ENCODE measurements at places on chromosomes 7 and 10.

DNA sequence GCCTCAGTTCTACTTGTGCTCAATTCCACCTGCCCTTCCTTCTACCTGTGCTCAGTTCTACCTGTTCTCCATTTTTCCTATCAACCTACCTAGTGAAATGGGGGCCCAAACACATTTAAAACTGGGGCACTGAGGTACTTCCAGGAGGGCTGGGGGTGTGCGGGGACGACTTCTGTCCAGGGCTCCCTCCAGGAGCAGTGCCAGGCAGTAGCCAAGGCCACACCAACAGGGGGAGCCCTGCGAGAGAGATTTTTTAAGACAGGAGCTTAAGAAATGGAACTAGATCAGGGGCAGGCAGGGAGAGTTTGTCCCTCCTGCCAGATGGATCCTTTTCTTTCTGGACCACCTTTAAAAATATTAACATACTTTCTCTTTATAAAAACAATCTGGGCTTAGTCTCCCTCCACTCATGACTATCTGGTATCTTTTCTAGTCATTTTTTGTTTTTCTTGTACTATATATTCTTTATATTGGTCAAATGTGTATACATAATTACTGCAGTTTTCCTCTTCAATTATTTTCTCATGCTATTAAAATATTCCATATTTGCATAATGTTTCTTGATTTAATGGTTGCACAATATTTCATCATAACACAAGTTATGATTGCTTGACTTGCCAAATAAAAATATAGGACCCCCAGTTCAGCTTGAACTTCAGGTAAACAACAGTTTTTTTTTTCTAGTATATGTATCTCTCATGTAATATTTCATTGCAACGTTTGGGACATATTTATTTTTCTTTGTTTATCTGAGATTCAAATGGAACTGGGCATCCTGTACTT lies 47.3 kb upstream of the INSYN2A start:
- no peak for DNase-seq

DNA sequence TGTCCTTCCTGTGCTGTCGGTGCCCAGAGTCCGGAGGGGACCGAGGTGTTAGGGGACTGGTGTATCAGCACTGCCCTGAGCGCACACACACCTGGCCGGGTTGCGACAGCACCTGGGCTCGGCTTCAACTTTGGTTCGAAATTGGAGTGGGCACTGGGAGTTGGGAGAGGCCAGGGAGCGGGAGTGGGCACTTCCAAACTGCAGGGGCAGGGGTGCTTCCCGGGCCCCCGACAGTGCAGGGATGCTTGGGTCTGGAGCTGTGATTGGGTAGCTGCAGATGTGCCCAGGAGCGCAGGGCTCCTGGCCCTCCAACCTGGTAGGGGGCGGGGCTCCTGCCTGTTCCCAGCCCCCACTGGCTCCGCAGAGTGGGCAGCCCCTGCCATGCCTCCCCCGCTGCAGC lies 7.7 kb downstream of the BBS9 start:
- no peak for DNase-seq

DNA sequence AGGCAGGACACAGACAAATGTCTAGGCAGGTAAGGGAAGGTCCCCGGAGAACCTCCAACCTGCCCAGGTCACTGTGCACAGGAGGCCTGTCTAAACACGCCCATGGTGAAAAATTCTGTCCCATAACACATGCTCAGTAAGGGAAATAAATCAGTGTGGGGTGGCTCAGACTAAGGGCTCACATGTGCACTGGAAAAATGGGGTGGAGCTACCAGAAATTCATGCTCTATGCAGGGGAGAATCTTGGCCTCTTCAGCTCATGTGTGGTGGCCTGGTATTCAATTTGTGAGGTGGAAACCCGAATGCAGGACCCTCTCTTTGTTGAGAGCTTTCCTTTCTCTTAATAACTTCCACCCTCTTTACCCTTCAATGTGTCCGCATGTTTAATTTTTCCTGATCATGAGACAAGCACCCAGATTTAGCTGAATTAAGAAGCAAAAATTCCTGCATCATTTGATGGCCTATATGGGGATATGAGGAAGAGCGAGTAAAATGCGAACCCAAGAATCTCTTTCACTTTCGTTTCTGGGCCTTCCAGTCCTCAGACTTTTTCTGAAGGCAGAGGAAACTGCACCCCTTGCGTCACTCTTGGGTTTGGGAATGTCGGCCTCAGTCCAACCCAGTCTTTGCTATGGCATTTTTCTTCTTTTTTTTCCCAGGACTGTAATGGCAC lies 163.2 kb downstream of the DGKB start:
- no peak for DNase-seq

DNA sequence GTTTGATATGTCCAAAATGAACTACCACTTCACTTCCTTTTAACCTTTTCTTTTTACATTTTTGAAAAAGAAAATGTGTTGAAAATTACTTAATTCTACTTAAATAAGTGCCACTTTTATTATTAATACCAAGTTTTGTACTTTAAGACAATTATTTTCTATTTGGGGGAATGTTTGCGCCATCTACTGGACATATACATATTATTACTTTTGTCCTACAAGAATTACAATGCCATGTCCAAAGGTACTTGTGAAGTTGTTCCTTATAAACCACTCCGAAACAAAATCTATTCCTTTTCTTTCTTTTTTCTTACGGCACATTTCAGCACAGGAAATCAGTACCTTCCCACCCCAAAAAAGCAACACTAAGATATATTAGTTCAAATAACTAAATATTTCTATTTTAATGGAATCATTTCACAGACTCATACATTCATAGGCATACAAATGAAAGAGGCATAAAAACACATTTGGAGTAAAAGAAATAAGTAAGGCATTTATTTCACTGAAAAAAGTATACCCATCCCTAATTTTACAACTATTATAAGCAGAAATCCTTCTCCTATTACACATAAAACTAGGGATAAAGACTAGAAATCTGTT lies 169.9 kb downstream of the RNF133 start:
- DNase-seq, result no peak

DNA sequence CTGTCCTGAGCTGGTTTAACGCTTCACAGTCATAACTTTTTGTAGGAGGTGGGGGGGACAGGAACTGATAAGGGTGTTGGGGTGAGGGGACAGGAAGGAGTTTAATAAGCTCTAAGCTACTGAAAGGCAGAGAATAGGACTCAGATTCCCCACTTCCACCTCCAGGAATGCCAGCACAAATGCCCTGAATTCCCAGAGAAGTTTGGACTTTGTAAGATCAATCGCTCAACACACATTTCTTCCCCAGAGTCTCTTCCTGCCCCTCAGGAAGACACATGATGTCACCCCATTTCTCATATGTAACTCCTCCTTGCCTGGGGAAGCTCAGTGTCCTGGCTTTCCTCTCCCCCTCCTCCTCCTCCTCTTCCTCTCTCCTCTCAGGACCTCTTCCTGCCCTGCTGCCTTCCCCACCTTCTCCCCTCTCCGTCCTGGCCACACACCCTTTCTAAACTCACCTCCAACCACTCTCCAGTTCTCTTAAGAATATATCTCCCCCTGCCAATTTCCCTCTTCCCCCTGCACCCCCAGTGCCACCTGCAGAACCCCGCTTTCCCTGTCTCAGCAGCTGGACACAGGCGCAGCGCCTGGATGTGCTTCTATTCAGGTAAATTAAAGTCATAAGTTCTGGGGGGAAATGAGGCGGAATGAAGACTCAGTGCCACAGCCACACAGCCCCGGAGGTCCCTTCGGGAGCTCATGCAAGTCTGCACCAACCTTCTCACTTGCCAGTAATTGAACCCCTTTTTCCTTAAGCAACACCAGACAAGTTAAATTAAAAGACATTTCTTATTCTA lies 5.3 kb upstream of the LOXL4 start:
- no peak for DNase-seq

DNA sequence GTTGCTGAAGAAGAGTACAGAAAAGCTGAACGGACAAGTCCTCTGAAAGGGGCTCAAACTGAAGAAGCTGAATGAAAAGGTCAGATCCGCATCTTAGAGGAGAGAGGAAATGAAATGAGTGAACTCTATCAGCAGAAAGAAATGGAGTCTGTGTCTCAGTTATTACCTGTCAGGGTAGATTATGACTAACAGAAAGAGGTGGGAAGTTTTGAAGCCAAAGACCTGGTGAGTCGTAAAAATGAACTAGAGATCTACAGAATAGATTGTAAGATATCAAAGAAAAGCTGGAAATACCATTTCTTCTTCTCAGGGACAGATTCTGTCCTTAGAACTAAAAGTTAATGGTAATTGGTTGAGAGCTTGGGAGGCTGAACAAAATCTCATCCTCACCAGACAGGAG lies 11.1 kb upstream of the MBL2 start:
- no peak for DNase-seq

All from skeletal muscle cell (primary cell).